ENCODE measurements at places on chromosomes 6 and 20.

DNA sequence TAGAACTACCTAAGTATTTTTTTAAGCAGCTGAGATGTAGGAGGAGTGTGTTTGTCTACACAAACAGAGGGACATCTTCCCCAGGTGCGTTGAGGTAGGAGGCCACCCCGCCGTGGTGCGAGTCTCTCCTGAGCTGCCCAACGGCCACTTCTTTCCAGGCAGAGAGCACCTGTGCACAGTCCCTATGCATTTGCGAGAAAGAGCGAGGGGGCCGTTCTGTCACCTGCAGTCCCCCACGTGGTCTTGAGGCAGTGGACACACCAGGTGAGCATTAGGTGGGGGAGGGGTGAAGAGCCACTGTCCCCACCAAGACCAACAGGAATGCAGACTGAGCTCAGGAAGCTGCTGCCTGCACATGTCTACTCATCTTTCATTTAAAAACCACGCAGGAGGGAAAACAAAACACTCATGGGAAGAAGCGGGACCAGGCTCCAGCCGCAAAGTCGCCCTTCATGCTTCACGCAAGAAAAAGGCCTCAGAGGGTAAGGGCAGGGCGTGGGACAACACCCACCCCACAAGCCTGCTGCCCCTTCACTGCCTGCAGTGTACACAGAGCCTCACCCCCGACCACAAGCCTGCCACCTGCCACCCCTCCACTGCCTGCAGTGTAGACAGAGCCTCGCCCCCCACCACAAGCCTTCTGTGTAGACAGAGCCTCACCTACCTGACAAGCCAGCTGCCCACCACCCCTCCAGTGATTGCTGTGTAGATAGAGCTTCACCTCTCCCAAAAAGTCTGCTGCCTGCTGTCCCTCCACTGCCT, 142.0 kb downstream of the DLL1 start:
- no peak for DNase-seq

- DNase-seq: no peak
Observed at GRCh38 chr20:43959079-43959919, 44.6 kb downstream of the TOX2 start.

DNA sequence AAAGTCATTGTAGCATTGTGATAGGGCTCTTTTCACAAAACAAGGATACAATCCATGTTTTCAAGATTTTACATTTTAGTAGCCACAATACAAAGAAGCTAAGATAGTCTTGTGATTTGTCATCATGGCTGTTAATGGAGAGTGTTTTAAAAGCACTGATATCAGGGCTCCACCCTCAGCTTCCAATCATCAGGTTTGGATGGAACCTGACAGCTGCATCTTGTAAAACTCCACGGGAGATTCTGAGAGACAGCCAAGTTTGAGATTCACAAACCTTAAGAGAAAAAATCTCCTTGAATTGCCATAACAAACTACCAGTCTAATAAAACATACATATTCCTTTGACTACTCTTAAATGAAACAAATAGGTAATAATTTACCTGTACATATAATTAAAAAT, 280.2 kb downstream of the ESR1 start:
- DNase-seq: no peak

DNA sequence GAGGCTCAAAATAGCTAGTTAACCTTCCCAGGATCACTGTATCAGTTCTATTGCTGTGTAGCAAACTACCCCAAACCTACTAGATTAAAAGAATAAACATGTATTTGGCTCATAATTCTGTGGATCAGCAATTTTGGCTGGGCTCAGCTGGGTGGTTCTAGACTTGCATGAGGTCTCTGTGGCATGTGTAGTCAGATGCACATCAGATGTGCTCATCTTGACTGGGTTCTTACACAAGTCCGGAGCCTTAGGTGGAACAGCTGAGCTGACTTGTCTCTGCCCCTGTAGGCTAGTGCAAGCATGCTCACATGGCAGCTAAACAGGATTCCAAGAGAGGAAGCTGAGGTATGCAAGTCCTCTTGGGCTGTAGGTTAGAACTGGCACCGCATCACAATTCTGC, 173.2 kb upstream of the PRND start:
- DNase-seq: no peak

- DNase-seq: no peak
Observed at GRCh38 chr6:85360794-85361642, 88.9 kb upstream of the NT5E start.

Measured in NCI-H2171 (cell line).